Stimulated activated naive CD8-positive, alpha-beta T cell treated with anti-CD3 and anti-CD28 coated beads, Interleukin-15, Interleukin-2, amounts not matched to agents 100 U/mL and 50 U/mL, for 24 hours (primary cell): ENCODE measurements at places on chromosomes 11 and 22.
A peak's percentile ranks its signal among the peaks of the same experiment; 100 is the strongest.

DNA sequence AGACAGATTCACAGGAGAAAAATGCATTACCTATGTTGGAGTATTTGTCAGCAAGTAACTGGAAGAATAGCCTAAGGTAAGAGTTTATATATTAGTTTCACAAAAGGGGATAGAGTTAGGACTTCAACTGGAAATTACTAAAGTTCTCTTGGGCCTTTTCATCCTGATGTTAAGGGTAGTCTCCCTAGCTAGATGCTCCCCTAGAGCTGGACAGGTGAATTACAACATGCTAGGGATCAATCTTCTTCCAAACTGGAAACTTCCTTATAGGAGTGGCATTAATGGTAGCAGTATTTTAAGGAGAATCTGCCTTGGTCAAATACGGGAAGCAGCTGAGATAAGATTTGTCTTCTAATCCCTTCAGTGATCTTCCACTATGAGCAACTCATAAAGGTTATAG, 632.8 kb upstream of the RAG2 start:
- DNase-seq, result no peak

GRCh38 chr11:829847-830294, 2.2 kb downstream of the CRACR2B start:
- DNase-seq, result no peak

- no peak for DNase-seq
Measured at GRCh38 chr22:48351376-48352085, 1476.1 kb downstream of the BRD1 start.

DNA sequence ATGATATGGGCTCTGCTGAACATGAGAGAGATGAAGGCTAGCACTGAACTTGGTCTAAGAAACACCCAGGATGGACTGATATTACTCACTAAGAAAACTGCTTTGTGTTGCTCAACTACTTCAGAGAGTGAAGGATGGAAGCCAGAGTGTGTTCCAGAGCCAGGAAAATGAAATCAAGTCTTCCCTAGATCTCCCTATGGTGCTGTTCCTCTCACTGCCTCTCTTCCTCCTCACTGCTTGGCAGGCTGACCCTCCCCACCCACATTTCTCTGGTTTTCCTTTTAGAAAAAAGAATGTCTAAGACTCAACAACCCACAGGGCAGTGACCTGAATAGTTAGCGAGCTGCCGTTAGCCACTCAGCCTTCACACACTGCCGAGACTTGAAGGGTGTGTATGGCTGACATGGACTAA, 65.6 kb downstream of the CCDC81 start:
- DNase-seq, result no peak

DNA sequence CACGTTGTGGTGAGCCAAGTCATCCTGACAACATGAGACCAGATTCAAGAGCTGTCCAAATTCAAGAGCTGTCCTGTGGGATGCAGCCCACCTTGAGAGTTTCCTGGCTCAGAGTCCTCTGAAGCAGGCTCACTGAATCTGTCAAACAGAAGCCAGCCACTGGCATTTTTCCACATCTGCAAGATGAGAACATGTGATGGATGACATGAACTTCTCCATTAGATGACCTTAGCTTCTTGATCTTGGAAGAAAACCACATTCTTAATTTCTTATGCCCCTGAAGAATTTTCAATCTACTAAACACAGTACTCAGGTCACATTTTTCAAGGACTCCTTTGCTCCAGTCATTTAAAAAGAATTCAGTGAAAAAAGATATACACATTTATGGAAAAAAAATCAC, 291.0 kb downstream of the GUCY1A2 start:
- DNase-seq, result no peak

GRCh38 chr11:67510023-67510345, 2.0 kb upstream of the CDK2AP2 start:
- no peak for DNase-seq

- DNase-seq, result no peak
Measured at GRCh38 chr22:35625763-35626432, 8.8 kb upstream of the MB start.

DNA sequence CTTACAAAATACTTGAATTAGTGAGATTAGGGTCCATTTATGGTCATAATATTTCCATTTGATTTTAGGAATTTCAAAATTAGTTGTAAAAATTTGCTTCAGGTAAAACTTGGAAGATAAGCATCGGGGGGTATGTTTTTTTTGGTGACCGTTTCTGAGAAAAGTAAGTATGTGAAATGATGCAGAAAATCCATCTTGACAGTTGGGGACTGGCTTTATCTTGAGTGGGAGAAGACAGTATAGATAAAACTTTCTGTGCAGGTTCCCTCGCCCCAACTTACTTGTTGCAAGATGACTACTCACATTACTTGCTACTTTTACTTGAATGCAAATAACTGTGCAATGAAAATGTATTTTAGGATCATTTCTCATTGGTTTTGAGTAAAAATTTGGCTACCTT, 49.5 kb downstream of the DNAJC24 start:
- DNase-seq, result no peak

- no peak for DNase-seq
Measured at GRCh38 chr11:1922481-1923081, 3.1 kb downstream of the TNNT3 start.

DNA sequence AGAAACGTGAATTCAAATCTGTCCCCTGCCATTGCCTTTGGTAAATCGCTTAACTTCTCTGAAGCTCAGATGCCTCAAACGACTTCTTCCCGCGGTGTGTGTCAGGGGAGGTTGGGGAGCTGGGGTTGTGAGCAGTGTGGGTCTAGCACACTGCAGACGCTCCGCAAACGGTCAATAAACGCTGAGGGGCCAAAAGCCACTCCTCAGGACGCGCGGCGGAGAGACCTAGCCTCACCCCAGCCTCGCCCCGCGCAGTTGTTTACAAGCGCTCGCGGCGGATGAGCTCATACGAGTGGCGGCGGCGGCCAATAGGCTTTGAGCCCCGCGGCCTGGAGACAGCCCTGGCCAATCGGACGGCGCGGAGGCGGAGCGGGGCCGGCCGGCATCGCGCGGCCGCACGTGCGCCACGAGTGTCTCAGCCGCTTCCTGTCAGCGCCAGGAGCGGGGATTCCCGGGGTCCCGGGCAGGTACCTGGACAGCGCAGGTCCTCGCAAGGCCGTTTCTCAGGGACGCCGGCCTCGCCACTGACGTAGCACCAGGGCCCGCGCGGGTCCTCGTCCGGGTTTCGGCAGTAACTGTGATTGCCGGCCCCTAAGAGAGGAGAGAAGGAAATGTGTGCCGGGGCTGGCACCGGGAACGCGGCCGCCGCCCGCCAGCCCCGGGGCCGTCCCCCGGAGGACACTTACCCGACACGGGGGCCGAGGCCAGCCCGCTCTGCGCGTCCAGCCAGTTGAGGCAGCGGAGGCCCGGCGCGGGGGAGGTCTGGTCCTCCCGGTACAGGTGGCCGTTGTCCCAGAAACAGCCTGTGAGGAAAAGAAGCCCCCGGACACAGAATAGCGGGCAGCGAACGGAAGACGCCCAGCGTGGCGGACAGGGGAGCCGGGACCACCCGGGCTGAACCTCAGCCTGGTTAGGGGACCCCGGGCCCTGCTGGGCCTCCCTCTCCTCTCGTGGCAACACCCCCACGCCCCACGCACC, 1.5 kb downstream of the PIK3IP1 start:
- peak; percentile 95 for DNase-seq

GRCh38 chr22:45204241-45204640, 36.5 kb downstream of the KIAA0930 start:
- no peak for DNase-seq

GRCh38 chr11:132549561-132549960, 982.7 kb downstream of the OPCML start:
- no peak for DNase-seq

- no peak for DNase-seq
Measured at GRCh38 chr11:92739041-92739440, 230.4 kb upstream of the MTNR1B start.

- no peak for DNase-seq
Measured at GRCh38 chr22:49768077-49768910, 59.4 kb downstream of the BRD1 start.

- DNase-seq, result no peak
Measured at GRCh38 chr11:71148716-71149115, 103.7 kb downstream of the SHANK2 start.

- DNase-seq, result no peak
Measured at GRCh38 chr11:93783362-93783761, 720 bp upstream of the MED17 start.

DNA sequence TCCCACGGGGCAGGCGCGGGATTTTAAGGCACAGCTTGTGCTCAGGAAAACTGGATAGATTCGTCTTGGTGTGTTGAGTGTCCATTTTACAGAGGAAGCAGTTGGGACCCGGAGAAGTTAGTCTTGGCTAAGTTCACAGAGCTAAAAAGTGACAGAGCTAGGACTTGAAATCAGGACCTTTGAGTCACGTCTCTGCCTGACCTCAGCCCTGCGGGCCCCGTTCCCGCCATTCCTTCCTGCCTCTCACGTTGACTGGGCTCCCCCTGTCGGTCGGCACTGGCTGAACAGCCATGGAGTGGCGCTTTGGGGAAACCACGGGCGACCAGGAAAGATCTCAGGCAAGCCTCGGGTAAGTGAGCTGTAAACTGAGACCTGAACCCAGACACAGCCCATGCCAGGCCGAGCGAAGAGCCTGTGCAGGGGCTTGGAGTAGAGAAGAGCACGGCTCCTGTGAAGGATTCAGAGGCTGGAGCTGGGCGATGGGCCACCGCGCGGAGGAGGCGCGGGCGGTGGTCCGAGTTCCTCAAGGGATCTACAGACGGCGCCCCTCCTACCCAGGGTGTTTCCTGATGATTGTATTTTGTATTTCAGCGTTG, 54.1 kb downstream of the WNT11 start:
- DNase-seq, result peak; percentile 94

GRCh38 chr11:126338346-126339055, 17.0 kb upstream of the ST3GAL4 start:
- no peak for DNase-seq

DNA sequence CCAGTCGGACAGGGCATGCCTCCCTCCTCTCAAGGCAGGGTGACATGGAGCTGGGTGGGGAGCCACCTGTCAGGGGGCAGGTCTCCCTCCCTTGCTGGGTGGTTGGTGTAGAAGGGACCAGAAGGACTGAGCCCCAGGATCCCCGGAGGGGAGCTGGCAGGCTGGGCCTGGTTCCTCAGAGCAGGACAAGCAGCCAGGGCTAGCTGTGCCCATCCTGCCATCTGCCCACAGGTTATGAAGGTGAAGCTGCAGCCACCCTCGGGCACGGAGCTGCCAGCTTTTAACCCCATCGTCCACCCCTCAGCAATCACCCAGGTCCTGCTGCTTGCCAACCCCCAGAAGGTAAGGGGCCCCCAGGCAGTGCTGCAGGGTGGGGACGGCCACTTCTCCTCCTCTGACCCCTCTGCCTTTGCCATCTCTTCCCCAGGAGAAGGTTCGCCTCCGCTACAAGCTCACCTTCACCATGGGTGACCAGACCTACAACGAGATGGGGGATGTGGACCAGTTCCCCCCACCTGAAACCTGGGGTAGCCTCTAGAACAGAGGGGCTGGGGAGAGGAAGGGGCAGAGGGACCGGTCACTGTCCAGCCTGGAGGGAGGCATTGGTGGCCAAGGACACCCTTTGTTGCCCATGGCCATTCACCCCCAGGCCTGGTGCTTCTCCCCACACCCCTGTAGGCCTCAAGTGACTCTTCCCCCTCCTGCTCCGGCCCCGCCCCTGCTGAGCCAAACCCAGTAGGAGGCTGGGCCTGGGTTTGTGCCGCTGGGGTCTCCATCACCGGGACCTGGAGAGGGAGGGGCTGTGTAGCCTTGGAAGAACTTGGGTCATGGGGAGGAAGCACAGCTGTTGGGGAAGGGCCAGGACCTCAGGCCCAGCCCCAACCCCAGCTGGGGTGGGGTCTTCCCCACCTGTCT, 7.0 kb upstream of the SH3BP1 start:
- DNase-seq, result peak; percentile 67

DNA sequence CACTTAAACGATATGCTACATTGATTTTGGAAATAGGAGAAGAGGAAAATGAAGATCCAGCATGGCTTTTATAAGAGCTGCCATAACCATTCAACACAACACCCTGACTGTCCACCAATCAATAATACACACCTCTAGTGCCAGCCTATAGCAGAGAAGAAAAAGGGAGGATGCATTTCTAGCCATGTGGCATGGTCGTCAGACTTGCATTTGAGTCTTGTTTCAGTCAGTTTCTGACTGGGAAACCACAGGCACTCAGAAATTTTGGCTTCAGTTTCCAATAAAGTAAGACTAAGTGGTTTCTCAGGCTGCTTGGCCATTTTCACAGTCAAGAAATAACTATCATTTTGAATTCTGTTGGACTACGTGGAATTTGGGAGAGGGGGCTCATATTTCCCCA, 523.5 kb upstream of the LRRC4C start:
- no peak for DNase-seq

- DNase-seq, result no peak
Measured at GRCh38 chr11:112590764-112591163, 330.1 kb upstream of the PLET1 start.

- no peak for DNase-seq
Measured at GRCh38 chr11:31001427-31001826, 368.1 kb downstream of the DCDC1 start.

- DNase-seq, result no peak
Measured at GRCh38 chr11:100338144-100338840, 348.8 kb upstream of the ARHGAP42 start.

DNA sequence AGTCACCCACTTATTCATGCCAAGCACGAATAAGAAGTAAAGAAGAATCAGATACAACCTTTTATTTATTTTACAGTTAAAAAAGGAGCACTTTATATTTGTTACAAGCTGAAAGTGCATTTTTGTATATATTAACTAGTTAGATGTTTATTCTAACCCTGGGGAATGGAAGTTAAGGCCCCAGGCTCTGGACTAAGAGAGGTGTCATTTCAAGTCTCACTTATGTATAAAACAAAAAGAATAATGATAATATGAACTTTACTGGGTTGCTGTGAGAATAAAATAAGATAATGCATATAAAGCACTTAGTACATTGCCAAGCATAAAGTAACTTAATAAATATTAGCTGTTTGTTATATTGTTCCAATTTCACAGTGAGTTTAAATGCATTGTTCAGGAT, 12.1 kb upstream of the FAT3 start:
- no peak for DNase-seq

DNA sequence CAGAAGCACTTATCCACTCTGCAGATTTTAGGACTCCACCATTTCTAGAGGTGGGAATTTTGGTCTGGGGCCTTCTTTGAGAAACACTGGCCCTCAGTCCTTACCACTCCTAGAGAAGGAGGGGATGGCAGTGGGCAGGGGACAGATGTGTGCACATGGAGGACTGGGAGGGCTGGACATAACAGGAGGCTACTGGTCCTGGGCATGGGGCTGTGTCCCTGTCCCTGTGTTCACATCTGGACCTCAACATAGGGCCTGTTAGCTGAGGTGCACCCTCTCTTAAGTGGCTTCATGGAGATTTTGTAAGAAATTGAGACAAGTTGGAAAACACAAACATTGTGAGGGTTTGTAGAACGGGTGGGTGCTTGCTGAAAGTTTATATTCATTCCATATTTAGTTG, 103.4 kb downstream of the ATXN10 start:
- DNase-seq, result no peak

- no peak for DNase-seq
Measured at GRCh38 chr11:76102802-76103201, 103.5 kb downstream of the WNT11 start.

- DNase-seq, result no peak
Measured at GRCh38 chr22:21695430-21696085, 29.7 kb downstream of the PPIL2 start.
